ENCODE measurements at places on chromosomes 11 and 22.

- no peak for DNase-seq
Measured at GRCh38 chr22:23675502-23676415, 15.1 kb upstream of the RGL4 start.

- DNase-seq: no peak
Measured at GRCh38 chr11:34037016-34037415, 14.5 kb upstream of the CAPRIN1 start.

- no peak for DNase-seq
Measured at GRCh38 chr22:46079861-46080821, 70.2 kb upstream of the PPARA start.

- no peak for DNase-seq
Measured at GRCh38 chr11:21630934-21631478, 561.9 kb upstream of the ANO5 start.

GRCh38 chr11:23897453-23898286 is 599.2 kb upstream of the LUZP2 start:
- DNase-seq: no peak

- peak; percentile 83 for DNase-seq
Measured at GRCh38 chr11:118198370-118198769, 21.9 kb upstream of the SCN2B start.
